ENCODE measurements at places on chromosomes 6 and 20.
A peak's percentile ranks its signal among the peaks of the same experiment; 100 is the strongest.

GRCh38 chr6:33380272-33380981, 11.2 kb upstream of the KIFC1 start:
- no peak for DNase-seq

- no peak for DNase-seq
Measured at GRCh38 chr6:25590986-25591385, 61.0 kb upstream of the SCGN start.

- no peak for DNase-seq
Measured at GRCh38 chr6:82330171-82330804, 33.3 kb upstream of the TPBG start.

DNA sequence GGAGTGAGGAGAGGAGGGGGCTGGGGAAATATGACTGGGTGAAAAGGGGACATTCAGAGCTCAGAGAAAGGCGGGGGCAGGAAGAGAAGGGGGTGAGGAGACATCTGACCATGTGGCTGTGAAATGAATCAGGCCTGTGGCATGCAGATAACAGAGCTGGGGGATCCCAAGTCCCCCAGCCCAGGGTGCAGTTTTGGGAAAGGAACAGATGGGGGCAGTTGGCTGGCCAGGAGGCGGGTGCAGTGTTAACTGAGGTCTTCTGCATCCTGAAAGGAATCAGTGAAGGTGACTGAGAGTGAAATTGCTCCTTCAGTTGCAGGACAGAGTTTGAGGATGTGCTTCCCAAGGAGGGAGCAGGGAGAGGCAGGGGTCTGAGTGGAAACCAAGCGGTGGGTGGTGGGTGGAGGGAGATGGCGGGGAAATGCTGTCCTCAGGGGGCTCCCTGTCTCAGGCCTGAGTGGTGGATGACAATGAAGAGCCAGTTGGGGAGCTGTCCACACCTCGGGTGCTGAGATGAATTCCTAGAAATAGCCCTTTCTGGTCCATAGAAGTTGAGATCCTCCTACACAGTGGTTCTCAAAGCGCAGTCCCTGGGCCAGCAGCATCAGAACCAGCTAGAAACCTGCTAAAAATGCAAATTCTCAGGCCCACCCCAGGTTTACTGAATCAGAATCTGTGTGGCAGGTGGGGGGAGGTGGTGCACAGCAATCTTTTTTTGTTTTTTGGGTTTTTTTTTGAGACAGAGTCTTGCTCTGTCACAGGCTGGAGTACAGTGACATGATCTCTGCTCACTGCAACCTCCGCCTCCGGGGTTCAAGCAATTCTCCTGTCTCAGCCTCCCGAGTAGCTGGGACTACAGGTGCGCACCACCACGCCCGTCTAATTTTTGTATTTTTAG, 26.0 kb upstream of the CCDC167 start:
- no peak for DNase-seq

GRCh38 chr20:45874576-45874975, 6.5 kb upstream of the ZSWIM1 start:
- no peak for DNase-seq

DNA sequence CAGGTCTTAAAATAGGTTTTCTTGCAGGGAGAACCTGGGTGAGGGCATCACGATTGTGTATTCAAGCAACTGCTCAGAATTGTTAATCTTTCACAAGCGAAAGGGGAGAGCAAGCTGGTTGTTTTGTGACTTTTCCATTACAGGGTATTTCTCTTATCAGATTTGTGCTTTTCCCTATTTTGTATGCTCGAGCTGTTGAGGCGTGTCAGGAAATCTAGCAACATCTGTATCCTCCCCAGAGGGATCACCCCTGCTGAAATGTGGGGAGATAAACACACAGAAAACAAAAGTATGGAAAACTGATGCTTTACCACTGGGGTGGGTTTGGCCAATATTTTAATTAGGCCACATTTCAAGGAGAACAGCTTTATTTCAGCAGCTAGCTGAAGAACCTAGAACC, 187.0 kb downstream of the DTNBP1 start:
- no peak for DNase-seq

DNA sequence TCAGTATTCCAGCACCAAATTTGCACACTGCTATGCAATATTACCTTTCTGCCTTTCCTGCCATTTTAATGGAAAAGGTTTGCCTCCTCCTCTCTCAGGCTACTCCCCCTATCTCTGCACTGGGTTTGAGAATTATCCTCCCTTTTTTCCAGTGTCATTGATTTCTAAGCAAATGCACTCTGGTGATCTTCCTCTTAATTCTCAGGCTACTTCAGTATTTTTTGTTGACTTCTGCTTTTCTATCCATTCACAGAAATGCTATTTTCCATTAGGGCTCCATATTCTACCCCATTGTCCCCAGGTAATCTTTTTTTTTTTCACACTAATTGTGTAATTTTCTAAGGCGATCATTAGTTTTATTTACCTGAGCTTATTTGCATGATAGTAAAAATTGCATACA, 144.0 kb downstream of the GJA1 start:
- no peak for DNase-seq

DNA sequence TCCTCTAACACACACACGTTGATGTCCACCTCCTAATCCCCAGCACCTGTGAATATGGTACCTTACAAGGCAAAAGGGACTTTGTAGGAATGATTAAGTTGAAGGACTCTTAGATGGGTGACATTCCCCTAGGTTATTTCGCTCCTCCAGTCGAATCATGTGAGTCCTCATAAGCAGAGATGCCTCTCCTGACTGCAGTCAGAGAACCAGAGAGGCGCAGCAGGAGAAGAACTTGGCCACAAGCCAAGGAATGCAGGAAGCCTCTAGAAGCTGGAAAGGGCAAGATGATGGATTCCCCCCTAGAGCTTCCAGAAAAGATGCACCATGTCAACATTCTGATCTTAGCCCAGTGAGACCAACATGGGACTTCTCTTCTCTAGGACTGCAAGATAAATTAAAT, 133.1 kb upstream of the PTPRT start:
- DNase-seq = peak; percentile 40

DNA sequence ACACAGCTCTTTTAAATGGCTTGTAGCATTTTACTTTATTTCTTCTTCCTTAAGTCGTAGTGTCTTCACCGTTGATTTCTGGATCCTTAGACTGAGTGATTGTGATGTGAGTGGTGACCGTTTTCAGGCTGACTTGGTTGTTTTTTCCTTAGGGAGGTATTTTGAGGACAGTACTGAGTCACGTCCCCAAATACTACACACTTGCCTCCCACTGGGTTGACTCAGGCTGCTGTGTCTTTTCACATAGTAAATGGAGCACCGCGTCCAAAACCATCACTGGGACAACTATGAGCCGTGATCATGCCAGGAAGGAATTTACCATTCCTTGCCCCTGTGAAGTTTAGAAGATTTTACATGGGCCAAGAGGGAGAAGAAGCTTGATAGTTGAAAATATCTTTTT, 174.1 kb downstream of the FARS2 start:
- no peak for DNase-seq

DNA sequence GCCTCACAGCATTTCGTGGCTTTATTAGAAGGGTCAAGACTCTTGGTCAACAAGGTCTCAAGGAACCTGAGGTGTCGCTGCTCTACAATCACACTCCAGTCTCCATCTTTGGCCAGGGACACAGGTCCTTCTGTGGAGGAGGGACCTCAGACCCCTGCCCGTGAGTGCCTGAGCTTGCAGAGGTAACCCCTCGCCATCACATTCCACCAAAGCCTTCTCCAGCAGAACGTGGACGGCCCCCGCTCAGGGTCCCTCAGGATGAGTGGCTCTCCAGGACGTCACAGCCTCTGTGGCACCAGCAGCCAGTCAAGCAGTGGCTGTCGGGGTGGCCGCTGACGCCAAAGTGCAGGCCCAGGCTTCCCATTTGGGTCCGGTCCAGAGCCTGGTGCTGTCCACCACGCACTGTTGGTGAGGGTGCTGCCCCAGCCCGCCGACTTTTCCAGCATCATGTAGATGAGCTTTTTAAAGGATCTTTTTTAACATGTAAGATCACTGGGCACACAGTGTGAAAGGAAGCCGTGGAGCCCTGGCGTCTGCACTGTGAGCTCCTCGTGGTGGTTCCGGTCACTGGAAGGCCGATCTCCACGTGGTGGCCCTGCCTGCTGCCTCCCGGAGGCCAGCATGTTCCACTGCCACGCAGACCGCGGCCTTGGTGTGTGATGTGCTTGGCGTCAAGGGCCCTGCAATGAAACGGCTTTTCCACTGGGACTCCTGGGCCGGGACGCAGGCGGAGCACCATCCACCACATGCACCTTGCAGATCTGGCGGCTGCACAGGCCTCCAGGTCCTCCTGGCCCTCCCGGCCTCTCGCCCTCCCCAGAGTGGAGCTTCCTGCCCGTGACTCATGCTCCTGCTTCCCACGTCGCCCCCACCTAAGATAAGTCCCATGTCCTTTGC, 8.3 kb upstream of the KIF25 start:
- no peak for DNase-seq

DNA sequence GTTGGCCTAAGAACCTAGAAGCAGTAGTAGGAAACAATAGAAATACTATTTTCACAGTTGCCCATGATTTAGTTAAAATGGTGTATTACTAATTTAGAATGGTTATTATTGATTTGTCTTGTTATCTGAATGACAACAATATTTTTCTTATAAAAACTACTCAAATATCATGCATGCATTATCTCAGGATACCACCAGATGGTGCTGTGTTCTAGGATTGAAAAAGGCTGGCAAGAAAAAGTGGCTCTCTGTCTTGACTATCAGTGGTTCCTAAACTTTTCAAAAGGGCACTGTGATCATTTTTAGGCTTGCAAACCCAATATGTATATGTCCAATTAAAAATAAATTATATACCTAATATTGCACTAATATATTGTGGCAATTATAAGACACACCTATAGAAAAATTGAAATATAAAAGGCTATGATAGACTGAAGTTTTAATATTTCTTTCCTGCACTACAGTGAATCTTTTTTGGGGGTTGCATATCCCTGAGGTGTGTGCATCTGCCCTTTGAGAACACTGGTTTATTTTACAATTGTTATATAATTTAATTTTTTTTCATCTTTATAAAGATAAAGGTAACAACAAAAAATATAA, 131.7 kb upstream of the MLIP start:
- peak; percentile 11 for DNase-seq

- peak; percentile 91 for DNase-seq
Measured at GRCh38 chr6:43627008-43627825, 1.8 kb downstream of the GTPBP2 start.

DNA sequence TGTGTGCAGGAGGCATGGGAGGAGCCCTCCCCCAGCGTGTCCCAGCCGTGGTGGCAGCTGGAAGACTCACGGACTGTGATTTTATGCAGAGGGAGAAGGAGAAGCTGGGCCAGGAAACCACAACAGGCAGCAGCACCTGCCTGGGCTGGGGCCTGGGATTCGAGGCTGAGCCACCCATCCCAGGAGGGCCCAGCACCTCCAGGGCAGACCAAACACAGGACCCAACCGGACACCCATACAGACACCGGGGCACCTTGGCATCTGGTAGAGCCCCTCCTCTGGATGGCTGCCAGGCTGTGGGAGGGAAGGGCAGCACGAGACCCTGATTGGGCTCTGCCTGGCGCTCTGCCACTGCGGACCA, 41.7 kb upstream of the CHRNA4 start:
- peak; percentile 44 for DNase-seq

DNA sequence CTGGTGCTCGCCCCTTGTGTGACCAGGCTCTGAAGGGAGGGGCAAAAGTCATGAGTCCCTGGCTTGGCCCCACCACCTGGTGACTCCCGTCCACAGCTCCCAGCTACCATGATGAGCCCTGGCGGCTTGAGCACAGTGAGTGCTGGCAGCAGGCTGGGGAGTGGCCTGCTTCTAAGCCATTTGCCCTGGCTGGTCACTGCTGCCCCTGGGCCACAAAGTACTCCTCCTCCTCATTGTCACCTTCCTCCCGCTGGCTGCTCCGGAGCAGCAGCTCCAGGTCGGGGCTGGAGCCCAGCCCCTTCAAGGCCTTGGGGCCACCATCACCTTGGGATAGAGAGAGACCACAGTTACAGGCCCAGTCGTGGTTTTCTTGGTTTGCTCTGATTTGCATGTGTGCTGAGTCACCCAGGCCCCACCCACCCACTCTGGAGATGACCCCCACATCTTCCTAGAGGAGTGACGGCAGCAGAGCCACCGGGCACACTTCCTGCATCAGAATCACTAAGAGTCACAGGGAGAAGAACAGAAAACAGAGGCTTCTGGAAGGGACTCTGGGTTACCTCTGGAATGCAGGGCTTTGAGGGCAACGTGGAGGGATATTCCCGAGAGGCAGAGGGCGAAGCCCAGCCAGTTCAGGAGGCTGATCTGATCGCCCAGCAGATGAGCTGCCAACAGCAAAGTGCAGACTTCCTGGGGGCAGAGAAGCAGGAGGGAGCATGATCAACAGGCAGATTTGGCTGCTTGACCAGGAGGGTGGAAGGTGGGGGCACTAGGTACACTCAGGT, 42.1 kb upstream of the CDH22 start:
- DNase-seq = peak; percentile 67

- DNase-seq = no peak
Measured at GRCh38 chr6:96812077-96812703, 25.1 kb downstream of the GPR63 start.

GRCh38 chr6:360764-361373, 30.7 kb upstream of the IRF4 start:
- DNase-seq = no peak

DNA sequence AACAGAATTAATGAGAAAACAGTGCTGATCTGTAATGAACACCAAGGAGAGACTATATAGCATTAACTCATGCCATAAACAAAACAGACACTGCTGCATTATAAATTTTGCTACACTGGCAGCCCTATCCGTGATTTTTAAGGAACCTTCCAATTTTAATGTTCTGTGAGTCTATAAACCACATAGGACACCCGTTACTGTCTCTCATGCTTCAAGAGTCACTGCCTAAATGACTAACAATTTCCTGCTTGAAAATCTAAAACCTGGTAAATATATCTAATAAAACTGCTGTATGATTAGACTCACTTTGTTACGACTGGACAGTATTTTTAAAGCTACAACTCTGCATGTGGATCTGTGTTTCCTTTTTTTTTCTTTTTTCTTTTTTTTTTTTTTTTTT, 8.7 kb downstream of the CHD6 start:
- DNase-seq = no peak

DNA sequence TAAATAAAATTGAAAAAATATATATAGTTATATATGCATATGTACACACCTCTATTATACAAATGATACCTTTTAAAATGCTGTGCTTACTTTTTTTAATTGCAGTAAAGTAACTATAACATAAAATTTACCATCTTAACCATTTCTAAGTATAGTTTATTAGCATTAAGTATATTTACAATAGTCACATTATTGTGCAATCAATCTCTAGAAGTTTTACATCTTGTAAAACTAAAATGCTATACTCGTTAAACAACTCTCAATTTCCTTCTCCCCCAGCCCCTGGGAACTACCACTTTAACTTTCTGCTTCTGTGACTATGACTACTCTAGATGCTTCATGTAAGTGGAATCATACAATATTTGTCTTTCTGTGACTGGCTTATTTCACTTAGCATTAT, 146.7 kb upstream of the DST start:
- no peak for DNase-seq

DNA sequence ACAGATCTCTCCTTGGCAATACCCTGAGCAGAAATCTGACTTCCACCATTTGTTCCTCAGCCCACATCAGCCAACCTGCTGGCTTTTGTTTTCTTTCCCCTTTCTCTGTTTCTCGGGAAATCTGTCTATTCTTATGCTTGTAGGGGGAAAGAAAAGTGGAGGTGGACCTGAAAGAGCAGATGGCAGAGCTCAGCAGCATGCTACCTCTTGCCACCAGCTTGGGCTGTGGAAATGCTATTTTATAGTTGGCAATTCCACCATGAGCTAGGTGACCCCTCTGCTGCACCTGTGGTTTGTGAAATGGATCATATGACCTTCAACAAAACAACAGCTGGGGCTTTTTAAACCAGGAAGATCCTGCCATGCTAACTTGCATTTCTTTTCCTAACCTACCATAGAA, 6.8 kb upstream of the SPATS1 start:
- DNase-seq = no peak

Measured in SW480 (cell line).